Dorsolateral prefrontal cortex (tissue), 122 donors: ENCODE measurements at places on chromosomes 6 and 20.

- DNase-seq = no peak
Observed at GRCh38 chr20:34549291-34549928, 9.1 kb upstream of the MAP1LC3A start.

GRCh38 chr6:9841886-9842725 is 572.8 kb downstream of the TFAP2A start:
- no peak for DNase-seq

- no peak for DNase-seq
Observed at GRCh38 chr6:30894381-30894780, 10.1 kb downstream of the DDR1 start.

DNA sequence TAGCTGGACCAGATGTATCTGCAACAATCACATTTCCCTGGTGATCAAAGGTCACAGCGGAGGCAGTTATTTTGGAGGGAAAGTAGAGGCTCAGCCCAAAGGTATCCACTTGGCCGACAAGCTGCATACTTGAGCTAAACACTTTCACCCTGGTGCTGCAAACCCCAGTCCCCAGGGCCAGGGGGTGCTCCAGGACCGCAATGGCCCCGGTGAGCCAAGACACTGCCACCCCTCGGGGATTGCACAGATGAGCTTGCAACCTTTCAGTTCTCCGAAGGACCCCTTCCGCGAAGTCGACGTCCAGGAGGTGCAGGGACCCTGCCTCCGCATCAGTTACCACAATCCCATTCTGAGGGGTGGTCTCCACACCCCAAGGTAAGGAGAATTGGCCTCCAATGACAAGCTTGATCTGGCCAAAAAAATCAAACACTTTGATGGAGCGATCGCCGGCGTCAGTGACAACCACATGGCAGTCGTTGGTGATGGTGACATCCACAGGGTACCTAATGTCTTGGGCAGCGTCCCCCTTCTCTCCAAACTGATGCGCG is 823 bp downstream of the NHLRC1 start:
- no peak for DNase-seq

DNA sequence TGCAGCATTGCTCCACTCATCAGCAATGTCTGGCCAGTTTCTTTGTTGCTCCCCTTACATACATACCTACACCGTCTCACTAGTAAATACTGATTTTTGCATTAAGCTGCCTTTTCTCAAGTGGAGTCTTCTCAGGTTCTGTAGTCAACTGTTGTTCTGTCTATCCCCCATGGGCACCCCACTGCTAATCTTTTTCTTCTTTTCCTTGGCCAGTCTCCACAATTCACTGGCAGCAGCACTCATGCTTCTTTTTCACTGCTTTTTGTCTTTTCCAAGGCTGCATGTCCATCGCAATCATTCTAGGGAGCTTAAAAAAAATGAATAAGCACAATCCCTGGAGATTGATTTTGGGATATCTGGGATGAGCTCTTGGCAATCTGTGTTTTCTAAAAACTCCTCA is 10.3 kb upstream of the ERVFRD-1 start:
- DNase-seq = no peak

- DNase-seq = no peak
Observed at GRCh38 chr6:31689249-31690110, 8.6 kb upstream of the LY6G5C start.

GRCh38 chr6:41344876-41345275 is 9.5 kb downstream of the NCR2 start:
- DNase-seq = no peak

DNA sequence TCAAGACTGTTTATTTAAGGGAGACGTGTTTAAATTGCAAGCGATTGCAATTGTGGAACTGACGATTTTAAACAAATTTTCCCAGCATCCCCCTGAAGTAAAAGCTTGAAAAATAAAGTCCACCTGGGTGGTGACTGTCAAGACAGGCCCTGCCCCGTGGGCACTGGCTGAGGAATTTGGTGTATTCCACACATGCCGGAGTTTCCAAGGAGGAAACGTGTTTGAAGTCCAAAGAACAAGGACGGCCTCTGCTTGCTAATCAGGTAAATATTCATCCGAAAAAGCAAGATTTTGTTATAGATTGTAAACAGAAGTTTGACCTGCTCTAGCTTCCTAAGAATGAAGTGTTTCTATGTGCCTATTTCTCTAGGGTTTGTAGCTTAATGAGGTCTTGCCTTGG is 505.1 kb downstream of the QKI start:
- no peak for DNase-seq

GRCh38 chr6:33984466-33985312 is 161.2 kb downstream of the GRM4 start:
- peak; percentile 36 for DNase-seq

GRCh38 chr6:116408491-116408890 is 37.7 kb downstream of the DSE start:
- DNase-seq = no peak

DNA sequence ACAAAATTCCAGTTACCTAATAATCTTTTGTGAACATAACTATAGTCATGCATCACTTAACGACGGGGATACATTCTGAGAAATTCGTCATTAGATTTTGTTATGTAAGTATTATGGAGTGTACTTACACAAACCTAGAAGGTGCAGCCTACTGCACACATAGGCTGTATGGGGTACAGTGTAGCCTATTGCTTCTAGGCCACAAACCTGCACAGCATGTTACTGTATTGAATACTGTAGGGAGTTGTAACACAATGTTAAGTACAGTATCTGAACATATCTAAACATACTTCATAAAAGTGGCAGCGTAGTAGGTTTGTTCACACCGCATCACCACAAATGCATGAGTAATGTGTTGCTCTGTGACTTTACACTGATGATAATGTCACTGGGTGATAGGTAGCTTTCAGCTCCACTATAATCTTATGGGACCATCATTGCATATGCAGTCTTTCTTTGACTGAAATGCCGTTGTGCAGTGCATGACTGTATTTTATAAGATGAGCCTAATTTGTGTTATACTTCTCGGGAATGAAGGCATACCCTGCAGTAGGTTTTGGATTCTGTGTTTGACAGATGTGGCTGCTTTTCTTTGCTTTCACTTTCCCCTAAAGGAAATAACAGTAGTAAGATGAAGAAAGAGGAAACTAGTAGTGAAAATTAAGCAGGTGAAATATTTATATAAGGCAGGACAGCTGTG is 365.6 kb downstream of the FARS2 start:
- DNase-seq = no peak

DNA sequence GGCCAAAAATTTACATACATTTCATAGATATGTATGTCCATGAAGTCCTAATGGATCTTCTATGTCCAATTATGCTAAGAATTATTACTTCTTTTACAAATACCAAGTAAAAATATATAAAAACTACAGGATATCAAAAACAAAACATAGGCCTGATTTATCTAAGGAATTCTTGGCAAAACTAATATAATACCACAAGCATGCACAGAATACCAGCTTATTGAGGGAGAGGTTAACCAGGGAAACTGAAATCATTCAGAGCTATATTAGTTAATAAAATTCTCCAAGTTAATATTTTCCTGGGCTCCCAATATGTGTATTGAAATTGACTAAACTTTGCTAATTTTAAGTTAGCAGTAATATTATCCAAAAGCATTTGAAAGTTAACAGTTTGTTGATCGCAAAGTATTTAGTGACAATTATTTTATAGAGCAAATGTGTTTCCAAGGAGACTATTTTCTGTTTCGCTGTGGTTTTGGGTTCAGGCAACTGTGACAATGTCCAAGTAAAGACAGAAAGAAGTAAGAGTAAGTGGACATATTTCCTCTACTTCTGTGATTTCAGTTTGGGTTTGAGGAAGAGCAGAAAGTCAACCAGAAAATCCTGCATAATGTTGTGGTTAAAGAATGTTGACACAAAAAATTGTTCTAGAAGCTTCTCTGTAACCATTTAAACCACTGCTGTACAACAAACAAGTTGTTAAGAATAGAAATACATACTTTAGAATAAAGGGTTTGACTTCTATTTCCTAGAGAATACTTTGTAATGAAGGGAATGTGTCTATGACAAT is 167.4 kb downstream of the COL21A1 start:
- DNase-seq = no peak

DNA sequence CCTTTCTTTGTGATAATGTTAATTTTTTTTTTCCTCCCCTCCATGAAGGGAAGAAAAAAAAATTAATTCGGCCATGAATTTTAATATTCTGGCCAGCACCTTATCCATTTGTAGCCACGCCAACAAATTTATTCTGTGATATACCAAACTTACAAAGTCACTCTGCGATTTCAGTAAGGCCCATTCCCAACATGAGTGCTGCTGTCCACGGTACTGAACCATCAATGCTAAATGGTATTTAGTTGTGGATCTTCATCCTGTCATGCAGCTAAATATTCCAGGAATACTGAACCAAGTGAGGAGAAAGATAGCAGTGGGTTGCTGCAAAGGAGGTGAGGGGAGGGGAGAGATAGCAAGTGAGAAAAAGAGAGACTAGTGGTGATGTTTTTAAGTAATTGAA is 19.5 kb upstream of the RSPH4A start:
- no peak for DNase-seq

DNA sequence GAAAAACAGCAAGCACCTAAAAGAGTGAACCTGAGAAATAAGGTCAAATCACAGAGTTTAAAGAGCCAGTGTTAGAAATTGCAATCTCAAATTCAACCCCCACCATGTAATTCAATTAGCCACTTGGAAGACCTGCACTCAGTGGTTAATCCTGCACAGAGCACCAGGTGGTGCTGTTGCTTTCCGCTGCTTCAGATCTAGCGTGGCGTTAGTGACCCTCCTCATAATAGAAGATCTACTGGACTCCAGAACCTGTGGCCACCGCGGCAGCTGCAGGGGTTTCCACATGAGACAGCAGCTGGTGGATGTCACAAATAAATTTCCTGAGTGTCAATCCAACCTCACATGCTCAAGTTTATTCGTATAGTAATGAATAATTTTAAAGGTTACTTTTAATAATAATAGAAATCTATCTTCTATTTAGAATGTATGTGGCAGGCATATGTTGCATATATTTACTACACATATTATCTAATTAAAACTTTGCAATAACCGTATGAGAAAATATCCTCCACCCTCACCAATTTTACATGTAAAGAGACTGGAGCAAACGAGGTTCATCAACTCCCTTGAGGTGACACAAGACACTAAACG is 84.4 kb downstream of the SYNE1 start:
- no peak for DNase-seq

DNA sequence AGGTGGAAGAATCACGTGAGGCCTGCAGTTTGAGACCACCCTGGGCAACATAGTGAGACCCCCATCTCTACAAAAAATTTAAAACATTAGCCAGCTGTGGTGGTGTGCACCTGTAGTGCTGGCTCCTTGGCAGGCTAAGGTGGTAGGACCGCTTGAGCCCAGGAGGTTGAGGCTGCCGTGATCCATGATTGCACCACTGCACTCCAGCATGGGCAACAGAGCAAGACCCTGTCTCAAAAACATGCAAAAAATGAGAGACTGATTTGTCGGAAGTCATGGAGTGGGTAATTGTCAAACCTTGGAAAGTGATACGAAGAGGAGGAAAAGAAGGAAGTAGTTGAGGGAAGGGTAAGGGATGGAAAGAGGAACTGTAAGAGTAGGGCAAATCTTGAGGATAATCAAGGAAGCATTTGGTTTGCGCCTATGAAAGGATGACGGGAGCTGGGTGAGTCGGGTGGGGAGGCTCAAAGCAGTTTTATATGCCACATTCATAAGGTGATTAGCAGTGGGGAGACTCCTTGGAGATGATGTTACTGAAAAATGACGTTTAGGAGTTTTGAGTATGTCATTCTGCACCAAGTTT is 14.5 kb downstream of the L3MBTL3 start:
- DNase-seq = no peak

DNA sequence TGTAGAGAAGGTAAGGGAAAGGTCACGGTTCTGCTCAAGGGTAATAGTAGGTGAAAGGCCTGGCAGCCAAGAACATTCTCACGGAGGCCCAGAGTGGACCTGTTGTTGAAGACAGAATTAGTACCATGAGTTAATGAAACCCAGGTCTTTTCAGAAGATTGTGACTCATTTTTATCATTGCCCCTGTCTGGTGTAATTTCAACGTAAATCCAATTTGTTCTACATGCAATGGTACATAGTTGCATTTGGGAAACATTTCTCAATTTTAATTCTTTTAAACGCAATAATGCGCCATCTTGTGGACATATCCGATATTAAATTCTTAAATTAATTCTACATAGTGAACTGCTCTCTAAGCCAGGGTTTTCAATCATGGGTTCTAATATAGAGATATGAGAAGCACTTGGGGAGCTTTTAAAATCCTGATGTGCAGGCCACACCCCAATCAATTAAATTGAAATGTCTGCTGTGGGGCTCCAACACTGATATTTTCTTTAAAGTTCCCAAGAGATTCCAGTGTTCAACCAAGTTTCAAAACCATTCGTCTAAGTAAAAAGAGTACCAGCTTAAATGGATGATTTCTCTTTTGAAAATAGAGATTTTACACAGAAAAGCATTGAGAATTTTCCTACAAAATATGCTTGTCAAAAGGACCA is 257.4 kb downstream of the PLCB1 start:
- no peak for DNase-seq

- no peak for DNase-seq
Observed at GRCh38 chr20:2991532-2991931, 51.9 kb upstream of the GNRH2 start.

GRCh38 chr6:154367336-154367735 is 10.7 kb upstream of the IPCEF1 start:
- no peak for DNase-seq

- no peak for DNase-seq
Observed at GRCh38 chr6:53724501-53724900, 58.9 kb upstream of the KLHL31 start.

DNA sequence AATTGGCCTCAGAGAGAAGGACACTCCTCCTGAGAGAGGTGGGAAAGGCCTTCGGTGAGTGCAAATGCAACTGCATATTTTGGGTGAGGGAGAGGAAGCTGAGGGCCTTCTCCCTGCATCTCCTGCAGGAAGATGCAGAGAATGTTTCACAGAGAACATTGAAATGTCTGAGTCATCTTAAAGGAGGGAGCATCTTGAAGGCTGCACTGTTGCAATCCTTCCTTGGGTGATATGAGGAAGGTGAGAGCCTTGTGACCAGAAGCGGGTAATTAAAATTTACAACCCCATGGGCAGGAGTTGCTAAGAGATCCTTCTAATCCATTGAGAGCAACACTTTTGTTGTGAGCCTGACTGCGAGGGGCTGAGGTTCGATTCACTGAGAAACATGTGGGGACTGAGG is 375.7 kb upstream of the MARCKS start:
- DNase-seq = no peak

DNA sequence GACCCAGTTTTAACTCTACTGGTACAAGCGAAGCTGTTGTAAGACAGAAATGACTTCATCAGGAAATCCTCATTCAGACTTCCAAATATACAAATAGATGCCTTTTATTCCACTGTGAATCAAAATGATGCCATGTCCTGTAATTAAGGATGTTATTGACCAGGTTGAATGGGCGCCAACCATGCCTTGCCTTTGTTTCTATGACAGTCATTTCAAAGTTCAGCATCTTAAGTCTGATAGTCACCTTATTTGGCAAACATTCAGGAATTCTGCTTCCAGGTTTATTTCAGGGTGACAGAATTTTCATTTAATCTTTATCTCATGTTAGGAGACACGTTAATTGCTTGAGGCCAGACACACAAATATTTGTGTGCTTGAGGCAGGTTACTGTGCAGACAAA is 592.8 kb upstream of the JAG1 start:
- no peak for DNase-seq
